ENCODE measurements at places on chromosomes 4 and X.

DNA sequence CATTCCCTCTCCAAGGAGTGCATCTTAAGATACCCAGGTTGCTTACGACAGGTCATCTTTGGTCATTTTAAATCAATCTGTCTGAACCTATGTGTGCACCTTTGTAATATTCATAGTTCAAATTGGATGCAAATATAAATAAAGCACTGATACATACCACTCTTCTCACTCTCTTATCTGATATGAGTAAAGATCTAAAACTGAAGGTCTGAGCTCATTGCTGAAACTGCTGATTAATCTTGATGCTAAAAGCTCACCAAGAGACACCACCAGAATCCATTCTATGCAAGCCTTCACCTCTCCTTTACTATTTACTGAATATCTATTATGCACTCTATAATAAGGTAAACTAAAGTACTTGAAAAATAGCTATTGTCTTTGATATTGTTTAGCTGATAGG is 16.6 kb downstream of the HSD17B13 start:
- no peak for DNase-seq

DNA sequence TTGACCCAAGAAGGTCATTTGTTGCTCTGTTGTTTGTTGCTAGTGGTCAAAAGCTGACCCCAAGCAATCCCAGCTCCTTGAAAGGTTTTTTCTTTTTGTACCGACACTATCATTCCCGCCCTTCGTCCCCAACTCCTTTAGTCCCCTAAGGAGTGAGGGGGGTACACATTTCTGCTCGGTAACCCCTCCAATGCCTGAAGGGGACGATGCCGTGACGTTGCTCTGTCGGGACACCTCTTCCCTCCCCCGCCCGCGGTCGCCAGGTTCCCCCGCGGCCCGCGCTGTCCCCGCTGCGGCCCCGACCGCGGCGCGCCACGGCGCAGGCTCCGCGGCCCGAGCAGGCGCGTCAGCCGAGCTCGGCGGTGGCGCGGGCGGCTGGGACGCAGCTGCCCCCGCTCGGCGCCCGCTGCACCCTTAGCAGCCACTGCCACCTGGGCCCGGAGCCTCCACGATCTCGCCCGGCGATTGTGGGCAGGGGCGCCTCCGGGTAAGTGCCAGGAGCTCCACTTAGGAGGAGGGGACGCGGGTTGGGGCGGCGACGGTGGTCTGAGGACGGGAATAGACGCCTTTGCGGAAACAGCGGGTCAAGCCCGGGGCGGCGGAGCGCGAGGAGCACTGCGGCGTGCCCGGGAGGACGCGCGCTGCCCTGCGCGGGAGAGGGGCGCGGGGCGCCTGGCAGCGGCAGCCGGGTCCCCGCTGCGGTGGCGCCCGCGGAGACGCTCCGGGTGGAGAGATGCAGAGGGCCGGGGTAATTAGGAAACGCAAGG is at the start of gene GLRB:
Gene GLRB (plus strand): TSS at position 340 of the 767 bp plus-strand sequence. CDS start 1,875 bp downstream, outside the sequence.
- no peak for DNase-seq

DNA sequence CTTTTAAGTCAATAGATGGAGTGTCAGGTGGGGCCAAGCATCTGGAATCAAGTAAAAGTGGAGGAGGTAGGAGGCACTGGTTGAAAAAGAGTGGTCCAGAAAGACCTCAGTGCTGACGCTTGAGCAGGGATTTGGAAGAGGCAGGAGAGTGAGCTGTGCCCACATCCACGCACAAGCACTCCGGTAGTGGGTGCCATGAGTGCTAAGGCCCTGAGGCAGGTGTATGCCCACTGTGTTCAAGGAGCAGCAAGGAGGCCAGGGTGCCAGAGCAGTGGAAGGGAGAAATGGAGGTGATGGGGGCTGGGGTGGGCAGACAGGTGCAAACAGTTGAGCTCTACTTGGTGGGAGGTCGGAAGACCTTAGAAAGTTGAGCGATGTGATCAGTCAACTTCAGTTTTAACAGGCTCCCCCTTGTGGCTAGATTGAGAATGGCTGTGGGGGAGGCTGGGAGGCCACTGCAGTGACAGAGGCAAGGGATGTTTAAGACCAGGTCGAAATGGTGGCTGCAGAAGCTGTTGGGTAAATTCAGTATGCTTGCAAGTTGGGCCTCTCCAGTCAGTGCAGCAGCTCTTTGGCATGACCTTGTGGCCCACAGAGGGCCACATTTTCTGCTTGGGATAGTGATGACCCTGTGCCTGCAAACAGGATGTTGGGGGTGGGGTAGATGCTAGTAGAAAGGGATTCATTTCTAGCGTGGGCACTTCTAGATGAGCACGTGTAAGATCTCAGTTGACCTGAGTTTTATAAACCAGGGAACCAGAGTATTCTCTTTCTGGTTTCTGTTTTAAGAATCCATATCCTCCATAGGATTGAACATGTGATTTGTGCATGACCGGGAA is 12.7 kb downstream of the TKTL1 start:
- DNase-seq = no peak

- DNase-seq = no peak
Observed at GRCh38 chrX:115449742-115450141, 111.2 kb upstream of the PLS3 start.

- no peak for DNase-seq
Observed at GRCh38 chrX:130719413-130719812, 183.6 kb downstream of the ENOX2 start.

DNA sequence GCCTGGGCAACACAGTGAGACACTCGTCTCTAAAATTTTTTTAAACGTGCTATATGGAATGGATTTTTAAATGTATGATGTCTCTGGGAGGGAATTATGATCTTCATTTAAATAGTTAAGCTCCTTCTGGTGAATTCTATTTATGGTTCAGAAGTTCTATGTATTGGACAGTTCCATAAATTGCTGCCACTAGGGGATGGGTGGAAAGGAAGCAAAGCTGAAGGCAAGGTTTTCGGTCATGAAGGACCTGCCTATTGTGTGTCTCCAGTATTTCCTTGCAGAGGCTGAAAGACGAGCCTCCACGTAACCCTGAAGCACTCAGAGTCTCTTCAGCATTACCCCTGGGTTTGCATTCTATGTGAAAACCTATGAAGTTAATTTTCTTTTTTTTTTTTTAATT is 451.5 kb upstream of the FAT1 start:
- no peak for DNase-seq

GRCh38 chr4:82825425-82825824 is 26.8 kb upstream of the SCD5 start:
- DNase-seq = no peak

DNA sequence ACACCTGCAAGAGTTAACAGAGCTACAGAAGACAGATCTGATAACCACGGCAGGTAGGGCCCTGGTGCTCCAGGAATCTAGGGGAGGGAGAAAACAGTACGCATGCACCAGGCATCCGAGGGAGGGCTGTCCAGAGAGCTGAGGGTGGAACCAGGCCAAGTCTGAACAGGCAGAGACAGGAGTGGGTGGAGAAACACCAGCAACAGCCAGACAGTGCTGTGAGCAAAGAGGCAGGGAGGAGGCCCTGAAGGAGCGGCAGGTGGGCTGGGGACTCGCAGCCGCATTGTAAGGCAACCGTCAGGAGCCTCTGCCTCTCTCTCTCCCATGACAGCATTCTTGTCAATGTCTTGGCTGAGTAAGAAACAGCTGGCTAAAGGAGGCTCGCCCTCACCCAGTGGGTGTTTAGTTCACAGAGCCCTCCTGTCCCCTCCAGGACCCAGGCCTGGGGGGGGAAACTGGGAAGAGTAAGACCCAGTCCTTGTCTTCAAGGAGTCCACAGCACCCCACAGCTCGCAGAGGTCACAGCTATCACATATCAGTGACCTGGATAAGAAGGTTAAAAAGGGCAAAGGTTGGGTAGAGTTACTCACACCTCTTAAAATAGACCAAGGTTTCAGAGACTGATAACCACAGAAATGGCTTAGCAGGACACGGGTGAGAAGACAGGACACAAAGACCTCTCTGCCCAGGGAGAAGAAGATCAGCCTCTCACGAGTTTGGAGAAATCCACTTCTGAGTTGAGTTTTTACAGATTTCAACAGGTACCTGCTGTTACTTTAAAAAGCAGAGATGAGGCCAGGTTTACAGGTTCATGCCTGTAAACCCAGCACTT is 10.5 kb downstream of the ACSL1 start:
- peak; percentile 88 for DNase-seq

GRCh38 chrX:155774387-155774786 is 106.8 kb upstream of the VAMP7 start:
- no peak for DNase-seq

DNA sequence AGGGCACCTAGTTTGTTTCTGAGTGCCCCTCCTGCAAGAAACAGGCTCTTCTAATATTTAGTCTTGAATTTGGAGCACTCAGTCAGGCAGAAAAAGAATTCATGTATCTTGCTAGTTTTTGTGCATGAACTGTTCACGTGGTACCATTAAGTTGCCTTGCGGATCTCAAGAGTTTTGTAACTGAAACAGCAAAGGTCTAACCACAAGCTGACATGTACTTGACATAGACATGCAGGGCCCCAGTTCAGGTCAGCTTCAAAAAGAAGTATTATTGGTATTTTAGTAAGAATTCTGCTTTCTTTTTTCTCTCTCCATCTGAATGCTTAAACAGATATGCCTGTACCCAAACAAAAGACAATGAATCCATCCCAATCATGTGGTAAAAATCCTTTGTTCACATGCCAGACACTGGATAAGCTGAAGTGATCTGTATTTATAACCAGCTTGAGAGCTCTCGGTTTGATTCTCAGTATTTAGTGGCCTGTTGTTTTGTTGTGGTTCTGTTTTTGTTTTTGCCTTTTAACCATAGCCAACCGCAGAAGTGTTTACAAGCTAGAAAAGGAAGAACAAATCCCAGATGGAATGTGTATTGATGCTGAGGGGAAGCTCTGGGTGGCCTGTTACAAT is 13.0 kb downstream of the RGN start:
- DNase-seq = no peak

DNA sequence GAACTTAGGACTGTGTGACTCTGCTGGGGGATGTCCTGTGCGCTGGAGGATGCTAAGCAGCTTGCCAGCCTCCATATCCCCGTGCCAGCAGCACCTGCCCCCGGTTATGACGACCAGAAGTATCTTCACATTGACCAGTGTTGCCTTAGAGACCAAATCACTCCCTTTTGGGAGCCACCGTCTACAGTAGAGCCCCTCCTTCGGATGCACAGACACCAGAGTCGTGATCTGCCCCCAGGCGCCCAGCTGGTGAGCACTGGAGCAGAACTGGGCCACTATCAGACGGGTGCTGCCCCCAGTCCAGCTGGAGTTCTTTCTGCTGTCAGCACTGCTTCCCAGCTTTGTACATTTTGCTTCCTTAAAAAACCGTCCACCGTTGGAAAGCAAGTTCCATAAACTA is 30.0 kb upstream of the TADA2B start:
- DNase-seq = no peak

GRCh38 chr4:128810331-128810870 is 901 bp downstream of the JADE1 start:
- DNase-seq = peak; percentile 31

DNA sequence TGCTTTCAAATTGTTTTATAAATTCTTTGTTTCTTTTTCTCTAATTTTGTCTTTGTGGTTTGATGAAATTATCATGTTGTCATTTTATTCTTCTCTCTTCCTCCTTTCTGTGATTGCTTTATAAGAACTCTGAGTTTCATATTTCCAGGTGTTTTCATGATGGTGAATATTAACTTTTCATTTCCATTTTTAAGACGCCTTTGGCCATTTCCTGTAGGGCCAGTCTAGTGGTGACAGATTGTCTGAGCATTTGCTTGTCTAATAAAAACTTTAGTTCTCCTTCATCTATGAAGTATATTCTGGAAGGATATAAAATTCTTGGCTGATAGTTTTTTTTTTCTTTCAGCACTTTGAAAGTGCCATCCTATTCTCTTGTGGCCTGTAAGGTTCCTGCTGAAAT is 128.1 kb downstream of the FAM13A start:
- DNase-seq = no peak

DNA sequence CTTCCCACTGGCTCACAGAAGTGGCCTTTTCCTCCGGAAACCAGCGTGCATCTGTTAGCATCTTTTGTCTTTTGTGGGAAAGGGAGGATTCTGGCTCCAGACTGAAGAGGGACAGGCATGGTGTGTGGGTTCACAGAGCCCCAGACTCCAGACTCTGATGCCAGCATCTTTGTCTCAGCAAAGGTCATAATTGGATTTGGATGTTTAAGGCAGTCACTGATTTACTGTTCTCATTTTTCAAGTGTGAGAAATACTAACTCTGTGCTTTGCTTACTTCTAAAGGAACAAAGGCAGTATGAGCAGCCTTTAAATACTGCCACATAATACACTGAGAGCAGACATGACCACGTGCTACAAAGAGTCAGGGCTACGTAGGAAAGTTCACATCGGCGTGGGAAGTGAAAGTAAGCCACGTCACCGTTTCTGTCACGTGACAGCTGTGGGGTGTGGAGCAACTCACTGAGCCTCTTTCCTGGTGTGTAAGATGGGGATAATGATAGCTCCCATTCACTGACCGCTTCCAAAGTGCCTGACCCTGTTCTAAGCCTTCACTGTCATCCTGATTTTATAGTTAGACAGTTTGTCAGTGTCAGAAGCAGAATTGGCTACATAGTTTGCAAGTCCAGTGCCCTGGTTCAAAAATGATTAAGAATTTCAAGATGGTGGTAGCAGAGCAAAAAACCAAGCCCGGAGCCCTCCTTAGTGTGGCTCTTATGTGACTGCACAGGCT is 24.8 kb upstream of the TMSB4X start:
- DNase-seq = peak; percentile 45
